ENCODE measurements at places on chromosomes 3 and 15.
A peak's percentile ranks its signal among the peaks of the same experiment; 100 is the strongest.

- no peak for DNase-seq
These were observed 173.1 kb downstream of the POTEB3 start for GRCh38 chr15:21267226-21267625.

DNA sequence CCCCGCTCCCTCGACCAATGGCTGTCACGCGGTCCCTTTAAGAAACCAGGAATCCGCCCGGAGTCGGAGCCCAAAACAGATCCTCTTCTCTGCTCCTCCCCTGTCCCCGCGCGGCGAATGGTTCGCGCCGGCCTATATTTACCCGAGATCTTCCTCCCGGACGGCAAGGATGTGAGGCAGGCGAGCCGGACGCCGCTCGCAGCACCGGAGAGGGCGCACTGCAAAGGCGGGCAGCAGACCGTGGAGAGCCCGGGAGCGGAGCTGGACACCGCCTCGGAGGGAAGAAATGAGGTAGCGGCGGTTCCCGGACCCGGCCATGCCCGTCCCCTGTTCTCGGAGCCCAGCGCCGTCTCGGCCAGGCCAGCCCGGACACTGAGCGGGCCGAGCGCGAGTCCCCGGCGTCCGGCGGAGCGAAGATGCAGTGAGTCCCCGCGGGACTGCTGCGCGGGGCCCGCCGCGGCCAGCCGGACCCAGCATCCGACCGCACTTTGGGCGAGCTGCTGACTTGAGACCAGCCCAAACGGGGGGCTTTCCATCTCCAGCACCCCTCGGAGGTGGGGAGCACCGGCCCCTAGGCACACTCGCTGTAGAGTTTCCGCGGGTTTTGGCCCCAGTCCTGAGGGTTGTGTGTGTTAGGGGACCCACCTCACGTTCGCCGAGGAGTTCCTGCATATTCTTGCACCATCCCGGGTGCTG lies at the start of gene FAM43A:
Gene FAM43A (plus strand): TSS at position 166 of the 696 bp plus-strand sequence. CDS start 944 bp downstream, outside the sequence.
- peak; percentile 74 for DNase-seq

GRCh38 chr3:125334675-125335560 lies 40.2 kb downstream of the ZNF148 start:
- DNase-seq, result no peak

- DNase-seq, result no peak
These were observed 3.9 kb upstream of the CAMKV start for GRCh38 chr3:49873623-49874022.

- no peak for DNase-seq
These were observed 486.0 kb upstream of the CFAP20DC start for GRCh38 chr3:59535791-59536221.

- no peak for DNase-seq
These were observed 73.0 kb upstream of the TPM1 start for GRCh38 chr15:62969442-62970089.
